OCI-LY7 (cell line): ENCODE measurements at places on chromosomes 7 and 10.

- peak; percentile 51 for DNase-seq
Observed at GRCh38 chr7:70457883-70458680, 673.9 kb upstream of the GALNT17 start.

GRCh38 chr10:3469639-3470020 is 297.0 kb upstream of the PITRM1 start:
- no peak for DNase-seq

- DNase-seq: no peak
Observed at GRCh38 chr7:78924581-78924980, 528.9 kb downstream of the MAGI2 start.

- no peak for DNase-seq
Observed at GRCh38 chr10:77819210-77820112, 107.1 kb downstream of the DLG5 start.

DNA sequence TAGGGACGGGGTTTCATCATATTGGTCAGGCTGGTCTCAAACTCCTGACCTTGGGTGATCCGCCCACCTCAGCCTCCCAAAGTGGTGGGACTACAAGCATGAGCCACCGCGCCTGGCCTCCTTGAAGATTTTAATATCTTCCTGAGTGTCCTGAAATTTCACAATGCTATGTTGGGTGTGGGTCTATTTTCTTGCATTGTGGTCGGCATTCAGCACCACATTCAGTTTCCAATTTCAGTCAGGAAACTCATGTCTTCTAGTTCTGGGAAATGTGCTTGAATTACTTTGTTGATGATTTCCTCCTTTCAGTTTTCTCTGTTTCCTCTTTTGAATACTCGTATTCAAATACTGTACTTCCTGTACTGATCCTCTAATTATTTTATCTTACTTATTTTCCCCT is 49.3 kb upstream of the IL6 start:
- peak; percentile 6 for DNase-seq

DNA sequence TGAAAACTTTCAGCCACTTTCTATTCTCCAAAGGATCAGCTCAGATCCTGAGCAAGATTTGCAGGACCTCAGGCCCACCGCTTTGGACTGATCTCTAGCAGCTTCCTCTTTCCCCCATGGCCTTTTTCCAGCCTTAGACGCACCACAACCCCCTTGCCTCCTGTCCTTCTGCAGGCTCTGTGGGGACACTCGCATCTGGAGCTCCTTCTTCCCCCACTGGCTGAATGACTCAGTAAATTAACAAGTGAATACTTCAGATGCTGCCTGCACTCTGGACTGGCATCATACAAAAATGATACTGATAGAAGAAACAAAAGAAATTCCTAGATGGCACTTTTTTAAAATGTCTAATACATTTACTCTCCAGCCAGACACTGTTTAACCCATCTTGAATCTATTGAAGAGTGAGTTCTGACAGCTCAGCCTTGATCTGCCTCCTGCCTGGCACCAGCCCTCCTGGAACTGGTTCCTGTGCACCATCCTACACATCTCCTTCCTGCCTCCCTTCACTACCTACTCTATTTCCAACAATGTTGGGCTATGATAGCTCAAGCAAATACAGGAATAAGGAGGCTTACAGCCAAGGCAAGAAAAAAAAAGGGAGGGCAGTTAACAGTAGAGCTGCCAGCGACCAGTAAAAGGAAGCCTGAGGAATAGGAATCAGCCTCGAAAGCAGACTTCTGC is 3.3 kb downstream of the FRMPD2 start:
- no peak for DNase-seq

DNA sequence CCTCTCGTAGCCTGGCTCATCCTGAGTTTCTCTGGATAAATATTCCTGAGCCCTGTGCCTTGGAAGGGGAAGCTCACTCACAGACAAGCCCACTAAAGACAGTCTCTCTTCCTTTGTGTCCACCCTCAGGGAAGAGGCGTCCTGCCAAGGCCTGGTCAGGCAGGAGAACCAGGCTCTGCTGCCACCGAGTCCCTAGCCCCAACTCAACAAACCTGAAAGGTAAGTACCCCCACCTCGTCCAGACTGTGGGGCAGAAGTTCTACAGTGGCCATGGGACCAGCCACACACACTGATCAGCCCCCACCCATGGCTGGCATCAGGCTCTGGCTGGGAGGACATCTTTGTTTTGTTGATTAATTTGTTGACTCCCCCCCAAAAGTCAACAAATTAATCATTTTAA is 2.8 kb downstream of the GPR15LG start:
- DNase-seq: no peak

GRCh38 chr10:72826346-72826745 is 67.2 kb upstream of the OIT3 start:
- no peak for DNase-seq

- DNase-seq: no peak
Observed at GRCh38 chr7:42283553-42283952, 46.5 kb upstream of the GLI3 start.

DNA sequence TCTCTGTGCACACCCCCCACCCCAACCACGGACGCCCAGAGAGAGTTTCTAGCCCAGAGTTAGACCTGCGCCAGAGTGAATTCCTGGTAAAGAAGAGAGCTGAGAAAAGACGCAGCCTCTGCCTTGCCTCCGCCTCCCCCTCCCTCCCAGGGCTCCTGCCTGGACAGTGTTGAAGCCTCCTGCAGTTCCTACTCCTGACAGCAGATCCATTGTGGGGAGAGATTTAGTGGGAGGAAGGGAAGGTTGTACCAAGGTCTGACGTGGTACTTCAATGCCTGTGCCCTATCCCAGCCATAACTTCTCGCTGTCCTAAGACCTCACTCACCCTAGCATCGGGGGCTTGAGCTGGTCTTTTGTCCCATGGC is 952 bp downstream of the SRRM3 start:
- DNase-seq: no peak

GRCh38 chr10:13990946-13991345 is 339.8 kb downstream of the FRMD4A start:
- DNase-seq: no peak

- no peak for DNase-seq
Observed at GRCh38 chr7:24910551-24911212, 69.3 kb downstream of the OSBPL3 start.

DNA sequence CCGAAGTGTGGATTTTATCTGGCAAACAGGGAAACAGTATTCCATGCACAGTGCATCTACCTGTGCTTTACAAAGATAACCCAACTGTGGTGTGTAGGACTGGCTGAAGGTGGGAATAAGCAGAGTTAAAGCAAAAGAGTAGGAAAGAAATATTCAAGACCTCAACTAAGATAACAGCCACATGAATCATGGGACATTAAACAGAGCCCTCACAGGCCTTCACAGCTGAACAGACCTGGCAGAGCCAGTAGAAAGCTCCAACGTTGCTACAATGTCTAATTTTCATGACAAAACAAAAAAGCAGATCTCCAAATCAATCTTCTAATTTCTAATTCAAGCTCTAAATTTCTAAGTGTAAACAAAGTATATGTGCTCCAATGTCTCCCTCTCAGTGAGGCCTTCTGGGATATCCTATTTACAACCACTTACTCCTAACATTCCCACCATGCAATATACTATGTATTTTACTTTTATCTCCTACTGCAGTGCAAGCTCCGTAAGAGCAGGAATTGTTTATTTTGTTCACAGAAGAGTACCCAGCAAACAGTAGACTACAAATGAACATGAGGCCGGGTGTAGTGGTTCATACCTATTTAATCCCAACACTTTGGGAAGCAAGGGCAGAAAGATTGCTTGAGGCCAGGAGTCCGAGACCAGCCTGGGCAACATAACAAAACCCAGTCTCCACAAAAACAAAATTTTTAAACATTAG is 63.5 kb downstream of the UBE2H start:
- DNase-seq: no peak

GRCh38 chr7:117195361-117196029 is 127.4 kb downstream of the WNT2 start:
- DNase-seq: no peak

DNA sequence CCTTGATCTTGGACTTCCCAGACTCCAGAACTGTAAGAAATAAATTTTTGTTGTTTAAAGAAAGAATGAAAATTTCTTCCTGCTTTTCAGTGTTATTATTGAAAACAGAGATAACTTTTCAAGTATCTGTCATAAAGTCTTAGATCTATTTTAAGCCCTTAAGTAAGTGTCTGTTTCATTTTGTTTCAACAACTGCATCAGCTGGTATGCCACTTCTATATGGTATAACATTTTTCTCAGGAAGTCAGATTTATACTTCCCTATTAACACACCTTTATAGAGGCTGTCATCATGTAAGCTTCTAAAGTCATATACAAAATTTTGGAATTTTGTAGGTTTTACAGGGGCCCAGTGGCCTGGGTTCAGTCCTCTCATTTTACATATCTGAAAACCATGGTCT is 24.4 kb downstream of the RALA start:
- DNase-seq: no peak

DNA sequence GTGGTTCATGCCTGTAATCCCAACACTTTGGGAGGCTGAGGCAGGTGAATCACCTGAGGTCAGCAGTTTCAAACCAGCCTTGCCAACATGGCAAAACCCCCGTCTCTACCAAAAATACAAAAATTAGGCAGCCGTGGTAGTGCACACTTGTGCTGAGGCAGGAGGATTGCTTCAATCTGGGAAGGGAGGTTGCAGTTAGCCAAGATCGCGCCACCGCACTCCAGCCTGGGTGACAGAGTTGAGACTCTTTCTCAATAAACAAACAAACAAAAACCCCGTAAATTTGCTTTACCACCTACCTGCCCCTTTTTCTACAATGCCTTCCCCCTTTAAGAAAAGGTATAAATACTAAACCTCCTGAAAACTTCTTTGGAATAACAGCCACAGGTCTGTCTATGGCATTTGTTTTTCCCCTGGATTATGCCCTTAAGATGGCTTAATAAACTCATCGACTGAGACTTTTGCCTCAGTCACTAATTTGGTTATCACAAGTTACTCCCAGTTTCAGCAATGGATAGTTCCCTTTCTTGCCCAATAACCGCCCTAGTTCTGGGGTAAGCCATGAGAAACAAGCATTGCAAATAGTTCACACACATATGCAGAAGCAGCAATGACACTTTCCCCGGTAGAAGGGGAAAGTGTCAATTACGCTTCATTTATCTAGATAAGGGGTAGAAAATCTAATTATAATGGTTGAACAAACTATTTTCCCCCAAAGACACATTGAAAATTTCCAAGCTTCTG is 52.8 kb upstream of the SVIL start:
- DNase-seq: no peak

DNA sequence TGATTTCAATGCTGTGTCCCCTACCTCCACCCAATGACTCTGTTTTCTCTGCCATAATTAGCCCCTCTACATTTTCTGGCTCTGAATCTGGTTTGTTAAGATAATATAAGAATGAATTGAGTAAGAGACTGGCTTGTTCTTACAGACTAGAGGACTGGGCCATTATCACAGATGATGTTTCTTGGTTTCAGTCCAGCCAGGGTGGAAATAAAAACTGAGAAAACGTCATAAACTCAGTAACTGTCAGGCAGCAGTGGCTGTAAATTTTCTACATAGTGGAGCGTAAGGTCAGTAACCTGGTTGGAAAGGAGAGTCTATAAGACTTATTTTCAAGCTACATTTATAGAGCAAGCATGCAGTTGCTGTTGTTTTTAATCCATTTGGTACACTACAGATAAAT is 485.4 kb downstream of the HTR7 start:
- no peak for DNase-seq

DNA sequence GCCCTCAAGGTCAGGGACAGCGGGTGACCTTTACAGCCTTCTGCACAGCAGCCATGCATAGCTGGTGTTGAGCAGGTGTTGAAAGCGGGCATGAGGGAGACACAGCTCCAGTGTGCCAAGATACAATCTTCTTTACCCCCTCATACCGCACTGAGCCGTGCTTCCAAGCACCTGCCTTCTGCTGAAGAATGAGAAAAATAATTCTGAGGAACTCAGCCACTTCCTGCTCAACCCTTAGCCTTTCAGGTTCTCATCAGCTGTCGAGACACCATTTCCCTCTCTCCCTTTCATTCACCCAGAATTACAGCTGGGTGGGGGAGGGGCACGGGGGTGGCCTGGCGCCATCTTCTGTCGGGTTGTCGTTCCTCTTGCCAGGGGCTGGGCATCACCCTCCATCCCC is 58.6 kb downstream of the COL13A1 start:
- no peak for DNase-seq

DNA sequence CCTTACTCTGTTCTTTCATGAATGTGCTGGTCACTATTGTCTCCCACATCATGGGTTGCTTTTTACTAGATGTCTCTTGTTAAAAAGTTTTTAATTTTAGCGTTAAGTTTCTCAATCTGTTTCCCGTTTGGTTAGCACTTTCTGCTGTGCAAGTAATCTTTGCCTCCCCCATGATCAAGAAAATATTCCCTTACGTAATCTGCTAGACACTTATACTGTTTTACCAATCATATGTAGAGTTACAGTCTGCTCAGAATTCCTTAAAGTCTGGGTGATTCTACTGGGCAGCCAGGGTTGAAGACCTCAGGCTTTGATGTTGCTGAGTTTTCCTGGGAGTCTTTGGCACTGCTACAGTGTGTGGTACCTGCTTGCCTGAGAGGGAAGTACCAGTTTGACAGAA is 38.2 kb upstream of the RPA3 start:
- DNase-seq: no peak
